ENCODE measurements at places on chromosomes 16 and 17.

- no peak for DNase-seq
Observed at GRCh38 chr17:14752011-14752410, 451.1 kb downstream of the HS3ST3B1 start.

- DNase-seq: no peak
Observed at GRCh38 chr16:88468275-88469129, 15.4 kb downstream of the ZFPM1 start.

GRCh38 chr17:31313982-31314781 lies at the start of gene EVI2B:
Gene EVI2B (minus strand): TSS chr17:31314054. CDS start chr17:31305609, 8,445 bp downstream.
- DNase-seq: no peak

- DNase-seq: no peak
Observed at GRCh38 chr16:10504404-10504885, 76.0 kb downstream of the EMP2 start.

DNA sequence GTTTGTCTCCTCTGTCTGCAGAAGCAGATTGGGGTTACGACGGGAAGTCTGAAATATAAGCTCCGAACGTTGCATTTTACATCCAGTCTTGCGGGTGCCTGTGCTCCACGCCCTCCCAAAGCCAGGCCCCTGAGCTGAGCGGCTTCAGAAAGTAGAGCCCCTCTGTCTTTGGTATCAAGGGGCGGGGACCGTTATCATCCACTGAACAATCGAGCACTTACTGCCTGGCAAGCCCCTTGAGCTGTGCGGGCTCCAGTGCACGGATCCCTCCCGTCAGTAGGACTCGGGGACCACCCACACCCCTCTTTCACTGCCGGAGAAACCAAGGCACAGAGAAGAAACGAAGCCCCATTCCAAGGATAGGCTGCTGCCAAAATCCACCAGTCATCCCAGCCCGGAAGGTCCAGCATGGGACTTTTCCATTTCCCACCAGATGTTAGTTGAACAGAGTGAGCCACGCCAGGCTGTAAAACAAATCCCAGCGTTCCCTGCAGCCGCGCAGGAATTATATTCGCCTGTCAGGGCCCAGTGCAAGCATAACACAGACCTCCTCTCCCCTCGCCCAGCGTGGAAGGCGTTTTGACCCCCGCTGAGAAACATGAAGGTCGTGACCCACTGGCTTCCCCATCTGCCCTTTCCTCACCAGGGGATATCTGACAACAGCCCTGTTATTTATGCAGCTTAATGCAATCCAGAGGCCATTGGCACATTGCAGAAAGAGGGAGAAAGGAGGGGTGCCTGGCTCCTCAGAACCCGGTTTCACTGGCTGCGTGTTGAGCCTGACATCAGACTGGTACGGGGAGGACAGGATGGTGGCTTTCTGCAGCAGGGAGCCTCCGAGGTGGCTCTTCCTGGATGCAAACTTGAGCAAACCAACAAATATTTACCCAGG lies 212.2 kb upstream of the FOXF1 start:
- no peak for DNase-seq

DNA sequence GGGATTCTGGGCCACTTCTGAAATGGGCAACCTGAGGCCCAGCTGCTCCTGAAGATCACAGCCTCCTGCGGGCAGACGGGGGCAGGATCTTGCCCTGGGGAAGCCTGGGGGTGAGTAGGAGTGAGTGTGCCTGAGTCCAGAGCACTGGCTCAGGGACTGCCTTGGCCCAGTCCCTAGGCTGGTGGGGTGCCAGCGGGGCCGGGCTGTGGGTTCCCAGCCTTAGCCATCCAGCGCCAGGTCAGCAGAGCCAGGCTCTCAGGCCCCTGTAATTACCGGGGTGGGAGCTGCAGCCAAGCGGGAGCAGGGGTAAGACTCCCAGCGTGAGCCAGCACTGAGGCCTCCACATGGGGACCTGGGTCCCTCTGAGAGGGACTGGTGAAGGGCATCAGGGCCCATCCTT lies 8.2 kb downstream of the SPNS2 start:
- DNase-seq: no peak

DNA sequence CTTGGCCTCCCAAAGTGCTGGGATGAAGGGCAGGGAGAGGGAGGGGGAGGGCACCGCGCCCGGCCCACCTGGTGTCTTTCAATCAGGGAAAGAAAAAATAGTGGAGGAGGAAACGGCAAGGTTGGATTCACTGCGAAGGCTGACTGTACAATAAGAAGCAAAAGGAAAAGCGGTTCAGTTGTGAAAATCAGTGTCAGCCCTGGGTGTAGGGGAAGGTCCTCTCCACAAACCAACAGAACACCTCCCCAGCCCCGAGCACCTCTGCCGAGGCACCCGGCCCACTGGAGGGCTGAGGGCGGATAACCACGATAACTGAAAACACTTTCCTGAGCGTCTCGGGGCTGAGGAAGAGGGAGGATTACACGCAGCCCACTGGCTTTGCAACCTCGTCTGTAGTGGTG lies 1.4 kb upstream of the SPG7 start:
- no peak for DNase-seq

GRCh38 chr17:57535249-57535966 lies 209.7 kb downstream of the CCDC182 start:
- no peak for DNase-seq

GRCh38 chr16:78764478-78764877 lies 665.0 kb downstream of the WWOX start:
- no peak for DNase-seq

- DNase-seq: no peak
Observed at GRCh38 chr17:39236981-39237441, 11.3 kb upstream of the STAC2 start.

DNA sequence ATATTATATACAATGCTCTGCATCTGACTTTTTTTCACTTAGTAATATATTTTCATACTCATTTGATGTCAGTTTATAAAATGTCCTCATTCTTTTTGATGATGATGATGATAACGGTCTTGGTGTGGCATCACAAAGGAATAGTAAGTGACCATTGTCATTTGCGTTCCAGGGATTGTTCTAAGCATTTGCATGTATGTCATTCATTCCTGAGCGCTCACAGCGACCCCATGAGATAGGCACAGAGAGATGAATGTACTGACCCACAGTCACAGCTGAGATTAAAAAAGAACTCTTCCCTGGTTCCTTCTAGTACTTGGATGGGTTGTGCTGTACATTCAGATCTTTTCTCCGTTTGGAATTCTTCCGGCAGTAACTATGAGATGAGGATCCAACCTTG lies 21.2 kb upstream of the MSI2 start:
- DNase-seq: no peak

DNA sequence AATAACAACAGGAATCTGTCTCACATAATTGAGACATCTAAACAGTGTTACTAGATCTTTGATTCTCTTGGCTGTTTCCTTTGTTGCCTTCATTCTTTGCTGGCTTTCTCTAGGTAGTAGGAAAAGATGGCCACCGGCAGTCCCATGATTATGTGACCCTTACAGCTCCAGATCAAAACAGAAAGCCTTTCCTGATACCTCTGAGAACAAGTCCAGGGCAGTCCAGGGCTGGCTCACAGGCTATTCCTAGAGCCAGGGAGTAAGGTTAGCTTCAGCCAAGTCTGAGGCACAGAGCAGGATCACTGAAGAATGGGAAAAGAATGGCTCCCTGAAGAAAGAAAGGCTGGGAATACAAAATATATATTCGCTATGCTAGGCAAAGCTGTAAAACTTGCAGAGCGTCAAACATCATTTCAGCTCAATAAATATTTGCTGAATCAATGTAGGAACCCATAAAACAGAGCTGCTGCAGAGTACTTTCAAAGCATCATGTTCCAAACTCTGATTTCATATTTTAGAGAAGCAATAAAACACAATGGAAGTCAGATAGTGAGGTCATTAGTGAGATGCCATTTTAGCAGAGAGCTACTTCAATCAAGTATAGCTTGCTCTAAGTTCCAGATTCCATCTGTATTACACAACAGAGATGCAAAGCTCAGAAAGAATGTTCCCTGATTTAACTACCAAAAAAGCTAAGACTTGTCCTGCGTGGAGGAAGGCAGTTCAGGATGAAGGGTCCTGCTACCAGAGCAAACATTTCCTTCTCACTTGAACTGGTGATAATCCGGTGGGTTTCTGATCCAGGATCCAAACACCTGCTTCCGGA lies 23.4 kb downstream of the ADAT1 start:
- DNase-seq: no peak

DNA sequence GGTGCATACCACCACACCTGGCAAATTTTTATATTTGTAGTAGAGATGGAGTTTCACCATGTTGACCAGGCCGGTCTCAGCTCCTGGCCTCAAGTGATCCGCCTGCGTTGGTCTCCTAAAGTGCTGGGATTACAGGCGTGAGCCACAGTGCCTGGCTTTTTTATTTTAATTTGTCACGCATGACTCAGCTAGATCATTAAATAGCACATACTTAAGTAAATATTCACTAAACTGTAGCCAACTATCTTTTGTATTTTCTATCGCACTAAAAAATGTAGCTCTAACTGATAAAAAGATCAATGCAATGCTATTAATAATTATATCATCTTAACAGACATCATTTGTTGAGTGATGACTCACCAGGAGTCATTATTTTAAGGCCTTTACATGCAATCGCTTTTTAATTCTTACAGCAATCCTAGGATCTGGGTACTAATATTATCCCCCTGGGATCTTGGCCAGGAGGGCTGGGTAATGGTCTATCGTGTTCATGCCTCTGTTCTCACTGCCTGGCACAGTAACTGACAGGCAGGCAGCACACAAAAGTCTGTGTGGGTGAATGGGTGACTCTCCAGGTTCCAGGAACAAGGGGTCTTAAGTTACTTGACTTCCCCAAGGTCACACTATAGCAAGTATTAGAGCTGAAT lies 693.5 kb upstream of the EEF2KMT start:
- DNase-seq: no peak

DNA sequence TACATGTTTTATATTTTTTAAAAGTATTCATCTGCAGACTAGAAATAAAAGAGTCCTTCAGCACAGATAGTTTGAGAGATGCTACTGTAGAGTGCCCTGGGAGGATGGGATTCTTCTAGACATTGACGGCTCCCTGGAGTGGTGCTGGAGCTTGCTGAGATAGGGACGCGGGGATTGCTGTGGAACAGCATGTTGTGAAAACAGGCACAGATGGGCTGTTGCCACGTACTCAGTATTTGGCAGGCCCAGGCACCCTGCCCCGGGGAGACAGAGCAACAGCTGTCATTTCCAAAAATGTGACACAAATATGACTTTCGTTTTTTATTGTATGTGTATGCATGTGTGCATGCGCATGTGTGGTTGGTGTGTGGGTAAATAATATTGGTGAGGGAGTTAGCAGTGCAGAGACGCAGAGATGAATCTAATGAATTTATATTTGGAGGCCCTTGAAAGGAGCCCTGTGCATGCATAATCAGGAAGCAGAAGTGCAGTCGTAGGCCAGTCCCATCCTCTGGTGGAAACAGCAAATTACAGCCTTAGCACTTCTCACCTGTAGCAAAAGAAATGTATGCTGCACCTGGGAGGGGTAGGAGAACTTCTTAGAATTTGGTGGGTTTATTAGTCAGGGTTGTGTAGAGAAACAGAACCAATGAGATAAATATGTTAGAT lies 6.2 kb upstream of the ABCA8 start:
- no peak for DNase-seq

DNA sequence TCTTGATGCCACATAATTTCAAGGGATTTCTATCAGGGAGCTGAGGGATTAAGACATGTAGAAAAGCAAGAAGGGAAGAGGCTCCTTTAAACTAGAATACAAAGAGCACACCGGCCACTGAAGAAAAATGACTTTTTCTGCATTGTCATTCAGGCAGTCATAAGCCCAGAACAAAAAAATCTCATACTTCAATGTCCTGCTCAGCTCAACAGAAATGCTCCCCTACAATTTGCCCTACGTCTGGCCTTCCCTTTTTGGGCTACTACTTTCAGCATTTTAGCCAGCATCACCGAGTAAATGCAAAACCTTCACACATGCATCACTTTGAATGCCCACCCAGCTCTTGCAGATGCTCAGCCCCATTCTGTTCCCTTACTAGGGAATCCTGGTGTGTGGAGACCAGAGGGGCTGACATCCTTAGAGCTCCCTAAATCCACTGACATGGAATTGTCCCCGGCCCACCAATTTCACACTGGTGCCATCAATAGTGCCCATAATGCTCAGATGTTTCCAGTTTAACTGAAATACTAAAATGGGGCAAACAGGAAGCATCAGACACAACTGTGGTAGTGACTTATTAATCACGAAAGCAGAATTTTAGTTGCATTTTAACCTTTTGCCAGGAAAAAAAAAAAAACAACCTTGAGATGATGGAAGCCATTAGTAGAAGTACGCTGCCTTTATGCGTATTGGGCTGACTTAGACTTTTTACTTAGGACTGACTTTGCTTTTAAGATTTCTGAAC lies 2.7 kb downstream of the MAP3K14 start:
- DNase-seq: no peak

- DNase-seq: no peak
Observed at GRCh38 chr16:85607321-85607765, 5.8 kb upstream of the GSE1 start.

GRCh38 chr17:79681628-79682261 lies 49.0 kb upstream of the ENPP7 start:
- DNase-seq: no peak

DNA sequence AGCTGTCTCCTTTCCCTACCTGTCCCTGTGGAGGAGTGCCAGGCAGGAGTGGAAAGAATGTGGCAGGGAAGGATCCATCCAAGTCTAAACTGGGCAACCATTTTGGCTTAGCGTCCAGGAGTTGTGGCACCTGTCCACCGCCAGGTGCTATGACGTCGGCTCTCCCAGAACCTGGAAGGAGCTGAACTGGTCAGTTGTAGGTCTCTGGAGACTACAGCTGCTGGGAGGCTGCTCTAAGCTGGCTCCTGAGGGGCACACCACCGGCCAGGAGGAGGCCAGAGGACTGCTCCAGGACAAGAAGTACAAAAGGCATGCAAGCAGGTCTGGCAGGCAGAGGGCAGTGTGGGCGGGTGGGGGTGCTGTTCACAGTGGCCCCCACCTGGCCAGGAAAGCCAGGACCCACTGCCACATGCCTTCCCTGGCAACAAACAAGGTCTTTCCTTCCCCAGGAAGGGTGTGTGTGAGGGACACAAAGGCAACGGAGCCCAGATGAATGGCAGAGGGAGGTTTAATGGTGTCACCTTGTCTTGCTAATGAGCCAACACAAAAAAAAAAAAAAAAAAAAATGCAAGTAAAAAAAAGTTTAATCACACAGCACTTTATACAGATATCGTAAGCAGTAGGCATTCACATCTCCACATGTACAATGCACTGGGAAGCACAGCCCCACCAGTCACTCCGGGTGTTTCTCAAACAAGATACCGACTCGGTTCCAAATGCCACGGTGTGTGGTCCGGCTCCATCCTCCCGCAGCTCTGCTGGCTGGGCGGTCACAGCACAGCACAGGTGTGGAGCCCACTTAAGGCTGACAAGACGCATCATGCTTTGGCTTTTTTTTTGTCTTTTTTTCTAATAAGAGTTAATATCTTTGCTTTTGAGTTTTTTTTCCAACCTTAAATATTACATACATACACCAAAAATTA lies 4.8 kb downstream of the SPHK1 start:
- no peak for DNase-seq

- DNase-seq: no peak
Observed at GRCh38 chr16:35308674-35309073, 1849.3 kb downstream of the TP53TG3F start.

GRCh38 chr16:54362591-54363206 lies 76.1 kb upstream of the IRX3 start:
- no peak for DNase-seq
